ENCODE measurements at places on chromosomes 1 and 21. TPM values are rescaled to one million over a fixed set of nuclear protein-coding genes. Genes with fewer than 3 reads are reported as not detected.

Gene MYOG
- not detected for total RNA-seq

Gene SNAPIN
- 60.8 TPM for total RNA-seq

Gene LEMD1
- not detected for total RNA-seq

Gene FAM177B
- total RNA-seq: not detected

Gene WDR3
- total RNA-seq: 29.9 TPM

Gene MIXL1
- total RNA-seq: 0.05 TPM

Gene GBP7
- total RNA-seq: not detected

Gene TNFRSF8
- 0.33 TPM for total RNA-seq

Gene RXFP4
- total RNA-seq: 0.19 TPM

Gene MARK1
- 2.3 TPM for total RNA-seq

Gene SSBP3
- 9.6 TPM for total RNA-seq

Gene CLDN14
- 0.09 TPM for total RNA-seq

Gene FCMR
- not detected for total RNA-seq

Gene HMGCS2
- total RNA-seq: not detected

Gene PRKAA2
- total RNA-seq: 3.2 TPM

Gene TPM3
- total RNA-seq: 1,476 TPM

Gene HTR1D
- total RNA-seq: 0.28 TPM

Gene SPRR4
- total RNA-seq: not detected

Gene FAM72D
- total RNA-seq: 1.3 TPM

Gene ACTL8
- not detected for total RNA-seq

Gene TMEM79
- total RNA-seq: 1.7 TPM

Gene RORC
- under 0.01 TPM for total RNA-seq

Gene ZNF593OS
- total RNA-seq: not detected

Gene AMY1B
- total RNA-seq: not detected

Gene HES3
- total RNA-seq: not detected

Gene COL16A1
- 0.65 TPM for total RNA-seq

Gene SPRR2B
- not detected for total RNA-seq

Gene SLC22A15
- total RNA-seq: not detected

Gene CD5L
- total RNA-seq: not detected

Gene ADAMTS5
- 0.34 TPM for total RNA-seq

Gene KCNJ9
- total RNA-seq: not detected

Gene CFHR1
- total RNA-seq: not detected

Gene C2CD2
- total RNA-seq: 63.0 TPM

Gene XPR1
- total RNA-seq: 26.0 TPM

Gene NIBAN1
- total RNA-seq: 9.6 TPM

Gene BSND
- not detected for total RNA-seq

Gene MAP1LC3C
- not detected for total RNA-seq

Gene DMRTA2
- total RNA-seq: not detected

Gene APCS
- not detected for total RNA-seq

Gene B3GALT2
- total RNA-seq: 2.9 TPM

Gene PCSK9
- 0.70 TPM for total RNA-seq

Gene NBPF10
- 0.28 TPM for total RNA-seq

Gene ZNF692
- total RNA-seq: 16.5 TPM

Gene ICOSLG
- total RNA-seq: 2.0 TPM

Gene SYCP1
- not detected for total RNA-seq

Gene RNU1-3
- under 0.01 TPM for total RNA-seq

Gene PPOX
- 14.9 TPM for total RNA-seq

Gene NEXN
- 3.1 TPM for total RNA-seq
